ENCODE measurements at places on chromosomes 4 and X. TPM values are rescaled to one million over a fixed set of nuclear protein-coding genes. Genes with fewer than 3 reads are reported as not detected.

Gene TMSB15B
- 4.4 TPM for total RNA-seq

Gene COL4A5
- total RNA-seq = 5.6 TPM

- no peak for DNase-seq
These were observed 516.0 kb downstream of the PCDH7 start for GRCh38 chr4:31236020-31236638.

GRCh38 chr4:27861802-27862201 lies 1001.2 kb downstream of the STIM2 start:
- no peak for DNase-seq

DNA sequence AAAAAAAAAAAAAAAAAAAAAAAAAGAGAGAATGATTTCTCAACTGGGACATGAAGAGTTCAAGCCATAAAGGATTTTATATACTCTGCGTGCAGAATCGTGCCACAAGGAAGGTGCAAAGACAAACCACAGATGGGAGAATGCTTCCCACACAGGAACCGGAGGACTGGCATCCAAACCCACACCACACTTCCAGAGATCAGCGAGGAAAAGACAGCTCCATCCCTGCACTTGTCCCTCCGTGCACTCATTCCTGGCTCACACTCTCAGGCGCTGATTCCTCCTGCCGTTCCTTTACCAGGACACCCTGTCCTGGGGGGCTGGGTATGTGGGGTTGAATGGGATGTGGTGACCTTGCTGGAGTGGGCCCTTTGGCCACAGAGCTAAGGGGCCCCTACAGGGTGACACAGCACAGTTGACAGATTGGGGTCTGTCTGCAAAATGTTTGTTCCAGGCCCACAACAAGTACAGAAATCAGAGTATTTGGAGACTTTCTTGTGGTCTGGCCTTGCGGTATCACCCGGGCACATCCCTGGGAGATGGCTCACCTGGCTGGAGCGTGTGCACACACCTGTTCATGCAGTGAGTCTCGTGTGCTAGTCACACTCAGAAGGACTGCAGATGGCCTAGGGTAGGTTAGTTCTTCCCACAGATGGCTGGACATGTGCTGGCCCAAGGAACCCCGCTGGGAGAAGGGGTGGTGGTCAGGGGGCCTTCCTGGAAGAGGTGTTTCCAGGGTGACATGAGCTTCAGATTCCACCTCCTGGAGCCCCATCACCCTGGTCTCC lies 55.4 kb upstream of the GPR78 start:
- DNase-seq = no peak

GRCh38 chr4:113056318-113056717 lies 6.9 kb downstream of the ANK2 start:
- no peak for DNase-seq

GRCh38 chrX:48720577-48721250 lies 24.2 kb downstream of the SUV39H1 start:
- DNase-seq = no peak

DNA sequence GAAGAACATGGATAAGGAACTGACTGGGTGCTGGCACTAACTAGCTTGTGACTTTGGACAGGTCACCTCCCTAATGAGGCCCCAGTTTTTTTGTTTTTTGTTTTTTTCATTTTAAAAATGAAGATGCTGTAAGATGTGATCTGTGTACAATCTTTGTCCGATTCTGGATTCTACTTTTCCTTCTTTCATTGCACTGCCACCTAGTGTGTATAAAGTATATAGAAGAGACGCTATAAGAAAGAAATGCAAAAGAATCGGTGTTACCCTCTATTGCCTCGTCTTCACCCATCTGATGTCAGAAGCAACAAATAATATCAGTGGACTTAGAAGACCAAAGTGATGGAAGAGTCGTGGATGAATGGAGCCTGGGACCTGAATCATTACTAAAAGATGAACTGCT lies 58.6 kb upstream of the P2RY10 start:
- DNase-seq = no peak

All from mucosa of descending colon (tissue), 3 donors.